ENCODE measurements at places on chromosomes 12 and 14. TPM values are rescaled to one million over a fixed set of nuclear protein-coding genes. Genes with fewer than 3 reads are reported as not detected.

The GPR135 gene
- 0.96 TPM for total RNA-seq

The OR6C2 gene
- not detected for total RNA-seq

The ARHGAP5 gene
- total RNA-seq = 30.4 TPM

The MARS1 gene
- total RNA-seq = 176 TPM

The CCDC184 gene
- total RNA-seq = 3.4 TPM

Data from A549 treated with RU486 at 1 μM for 4 hours (cell line).